ENCODE measurements at places on chromosomes 11 and 22. TPM values are rescaled to one million over a fixed set of nuclear protein-coding genes. Genes with fewer than 3 reads are reported as not detected.

FGF4 gene
- not detected for polyA plus RNA-seq

ARHGAP32 gene
- 20.5 TPM for polyA plus RNA-seq

APOL5 gene
- polyA plus RNA-seq: not detected

SGSM1 gene
- polyA plus RNA-seq: 3.4 TPM

TRAPPC4 gene
- polyA plus RNA-seq: 110 TPM

GRCh38 chr11:126496576-126497337 is 141.3 kb downstream of the ST3GAL4 start:
- DNase-seq: no peak

GRCh38 chr11:111059726-111060125 is 185.8 kb upstream of the POU2AF2 start:
- no peak for DNase-seq

GRCh38 chr11:34478845-34479663 is 34.5 kb downstream of the ELF5 start:
- no peak for DNase-seq

DNA sequence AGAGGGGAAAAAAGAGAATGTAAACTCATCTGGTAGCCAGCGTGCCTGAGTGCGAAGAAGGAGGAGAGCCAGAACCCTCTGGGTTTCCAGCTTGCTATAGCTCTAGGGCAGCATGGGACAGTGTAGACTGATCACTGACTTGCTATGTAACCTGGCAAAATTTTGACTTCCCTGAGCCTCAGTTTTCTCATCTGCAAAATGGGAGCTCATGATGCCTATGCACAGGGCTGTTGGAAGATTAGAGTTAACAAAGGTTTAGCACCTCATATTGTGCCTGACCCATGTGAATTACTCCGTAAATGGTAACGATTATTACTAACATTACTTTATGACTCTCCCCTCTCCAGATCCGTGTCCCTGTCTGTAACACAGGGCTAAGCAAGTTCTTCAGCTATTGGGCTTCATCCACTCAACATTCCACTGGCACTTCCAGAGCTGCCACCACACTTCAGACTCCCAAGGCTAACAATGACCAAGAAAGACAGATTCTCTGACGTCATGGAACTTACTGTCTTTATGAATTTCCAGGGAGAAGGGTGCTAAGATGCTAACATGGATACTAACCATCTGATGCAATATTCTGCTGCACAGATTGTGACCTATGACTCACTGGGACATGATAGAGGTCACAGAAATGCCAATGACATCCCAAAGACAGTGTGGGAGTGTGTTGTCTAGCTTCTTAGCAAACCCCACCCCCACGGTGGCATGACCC is 195.2 kb downstream of the TRIM29 start:
- no peak for DNase-seq

DNA sequence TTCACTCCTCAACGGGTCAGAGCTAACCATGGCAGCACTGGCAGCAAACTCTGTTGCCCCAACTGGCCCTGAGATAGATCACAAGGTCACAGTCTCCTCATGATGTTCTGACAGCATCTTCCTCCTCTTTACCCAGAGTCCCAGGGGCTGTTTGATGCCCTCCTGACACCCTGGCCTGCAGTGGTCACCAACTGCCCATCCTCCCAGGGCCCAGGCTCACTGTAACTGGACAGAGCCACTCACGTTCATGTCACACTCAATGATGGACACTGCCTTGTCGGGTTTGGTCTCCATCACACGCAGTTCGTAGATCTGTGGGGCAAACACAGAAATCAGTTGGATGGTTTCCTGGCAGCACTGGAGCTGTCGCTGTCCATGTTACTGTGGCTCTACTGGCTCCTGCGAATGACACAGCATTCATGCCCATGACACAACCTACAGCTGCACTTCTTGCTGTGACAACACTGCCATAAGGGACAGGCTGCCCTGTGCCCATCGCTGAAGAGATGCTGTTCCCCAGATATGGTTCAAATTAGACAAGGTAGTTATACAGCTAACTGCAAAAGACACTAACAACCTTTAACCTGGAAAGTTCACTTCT is 10.4 kb upstream of the C22orf39 start:
- DNase-seq: no peak

- no peak for DNase-seq
Measured at GRCh38 chr22:29710922-29711593, 8.7 kb upstream of the CABP7 start.

DNA sequence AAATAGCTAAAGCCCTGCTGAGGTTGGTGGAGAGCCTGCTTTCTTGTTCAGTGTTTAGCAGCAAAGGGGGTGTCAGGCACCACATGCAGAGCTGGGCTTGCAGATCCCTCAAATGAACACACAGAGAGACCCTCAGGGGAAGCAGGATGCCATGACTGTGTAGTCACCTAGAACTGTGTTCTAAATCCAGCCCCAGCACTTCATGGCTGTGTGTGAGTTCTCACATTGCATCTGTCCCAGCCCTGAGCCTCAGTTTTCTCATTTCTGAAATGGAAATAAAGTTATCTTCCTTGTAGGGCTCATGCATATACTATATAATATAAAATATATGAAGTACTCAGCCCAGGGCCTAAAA is 47.1 kb downstream of the CWC15 start:
- DNase-seq: no peak

DNA sequence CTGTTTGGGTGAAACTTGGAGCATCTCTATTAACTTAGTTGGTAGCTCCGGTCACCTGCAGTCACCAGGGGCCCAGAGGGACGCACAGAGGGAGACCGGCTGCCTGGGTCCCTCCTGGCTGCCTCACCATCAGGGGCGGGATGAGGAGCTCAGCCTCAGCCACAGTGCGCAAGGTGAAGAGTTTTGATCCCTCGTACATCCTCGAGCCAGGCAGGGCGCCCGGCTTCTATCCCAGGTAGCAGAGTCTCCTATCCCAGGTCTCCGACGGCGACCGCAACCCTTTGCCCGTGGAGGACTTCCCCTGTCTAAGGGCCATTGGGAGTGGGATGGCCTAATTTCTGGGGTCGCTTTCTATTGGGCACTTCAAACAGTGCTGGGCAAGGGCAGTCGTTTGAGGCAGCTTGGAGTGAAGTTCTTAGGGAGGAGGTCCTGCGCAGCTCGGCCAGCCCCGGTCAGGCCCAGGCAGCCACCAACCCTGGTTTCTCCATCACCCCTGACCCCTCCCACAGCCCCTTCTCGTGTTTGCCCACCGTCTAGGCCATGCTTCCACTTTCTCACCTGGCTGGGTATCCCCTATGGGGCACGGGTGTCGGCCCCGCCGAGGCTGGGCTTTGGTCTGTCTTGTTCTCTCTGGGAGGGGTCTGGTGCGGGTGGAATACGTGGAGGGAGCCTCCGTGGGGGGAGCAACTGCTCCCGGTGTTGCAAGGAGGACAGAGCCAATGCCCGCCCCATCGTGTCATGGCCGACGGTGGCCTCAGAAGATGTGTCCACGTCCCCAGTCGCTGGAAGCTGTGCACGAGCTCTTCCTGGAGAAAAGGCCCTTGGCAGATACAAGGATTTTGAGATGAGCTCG is 3.6 kb upstream of the MRGPRG start:
- DNase-seq: no peak

Data from renal pelvis (tissue), 12 donors.